ENCODE measurements at places on chromosomes 4 and X.

- DNase-seq: no peak
Measured at GRCh38 chr4:100936661-100937375, 410.5 kb downstream of the PPP3CA start.

GRCh38 chr4:89196745-89197144, 85.4 kb downstream of the TIGD2 start:
- DNase-seq: no peak

DNA sequence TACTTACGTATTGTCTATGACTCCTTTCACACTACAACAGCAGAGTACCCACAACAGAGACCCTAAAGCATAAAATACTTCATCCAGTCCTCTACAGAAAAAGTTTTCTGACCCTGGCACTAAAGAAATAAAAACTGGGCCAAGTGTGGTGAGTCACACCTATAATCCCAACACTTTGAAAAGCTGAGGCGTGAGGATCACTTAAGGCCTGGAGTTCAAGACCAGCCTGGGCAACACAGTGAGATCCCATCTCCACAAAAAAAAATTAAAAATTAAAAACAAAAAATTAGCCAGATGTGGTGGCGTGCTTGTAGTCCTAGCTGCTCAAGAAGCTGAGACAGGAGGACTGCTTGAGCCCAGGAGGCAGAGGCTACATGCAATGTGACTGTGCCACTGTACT, 66.9 kb downstream of the WDFY3 start:
- no peak for DNase-seq

DNA sequence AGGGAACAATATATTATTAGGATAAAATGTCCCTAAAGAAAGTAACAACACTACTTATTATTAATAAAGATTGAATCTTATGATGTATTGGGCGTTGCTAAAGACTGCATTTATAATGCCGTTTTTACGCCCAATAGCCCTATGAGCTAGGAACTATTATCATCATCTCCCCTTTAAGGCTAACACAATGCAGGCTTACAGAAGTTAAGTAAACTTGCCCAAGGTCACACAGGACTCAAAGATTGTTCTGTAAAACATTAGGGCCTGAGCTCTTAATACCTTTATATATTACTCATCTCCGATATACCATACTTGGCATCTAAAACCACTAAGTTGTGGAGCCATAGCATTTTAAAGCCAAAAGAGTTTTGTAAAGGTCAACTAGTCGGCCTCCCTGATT, 149.5 kb downstream of the FAM13A start:
- DNase-seq: no peak
